ENCODE measurements at places on chromosomes 4 and X.
A peak's percentile ranks its signal among the peaks of the same experiment; 100 is the strongest.

GRCh38 chrX:41824551-41824950, 98.8 kb downstream of the CASK start:
- DNase-seq: peak; percentile 23

DNA sequence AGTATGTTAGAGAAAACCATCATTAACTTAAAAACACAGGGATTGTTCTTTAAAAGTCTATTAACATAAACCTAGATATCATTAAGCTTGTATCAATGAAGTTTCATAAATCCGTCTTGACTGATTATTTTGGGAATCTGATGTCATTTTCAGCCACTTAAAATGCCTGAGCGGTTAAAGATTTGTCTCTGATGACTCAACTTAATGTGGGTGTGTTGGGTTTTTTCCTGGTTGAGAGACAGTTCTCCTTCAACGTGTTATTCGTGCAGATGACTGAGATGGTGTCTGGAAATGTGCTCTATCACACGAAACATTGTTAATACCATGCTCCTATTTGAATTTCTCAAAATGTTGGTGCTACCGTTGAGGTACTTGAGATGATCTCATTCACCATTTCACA, 227.3 kb upstream of the TENM3 start:
- peak; percentile 13 for DNase-seq

DNA sequence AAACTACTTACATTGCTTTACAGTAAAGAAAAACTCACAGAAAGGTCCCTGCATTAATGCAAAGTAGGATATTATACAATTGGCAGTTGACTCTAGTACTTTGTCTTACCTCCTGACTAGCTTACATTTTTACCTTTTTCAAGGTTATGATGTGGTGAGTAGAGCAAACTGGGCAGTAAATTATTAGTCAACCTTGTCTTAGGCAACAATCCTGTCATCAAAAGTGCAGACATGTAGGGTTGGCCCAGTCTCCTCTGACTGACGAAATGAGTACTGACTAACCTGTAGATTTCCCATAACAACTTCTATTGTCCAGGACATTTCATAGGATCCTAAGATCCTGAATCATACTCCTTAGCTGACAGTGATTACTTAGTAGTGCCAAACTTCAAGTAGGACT, 142.0 kb upstream of the NUDT6 start:
- DNase-seq: no peak

- DNase-seq: no peak
Observed at GRCh38 chrX:140822861-140823260, 113.3 kb downstream of the LINC00632 start.

- DNase-seq: no peak
Observed at GRCh38 chrX:46588263-46588662, 14.7 kb downstream of the CHST7 start.

DNA sequence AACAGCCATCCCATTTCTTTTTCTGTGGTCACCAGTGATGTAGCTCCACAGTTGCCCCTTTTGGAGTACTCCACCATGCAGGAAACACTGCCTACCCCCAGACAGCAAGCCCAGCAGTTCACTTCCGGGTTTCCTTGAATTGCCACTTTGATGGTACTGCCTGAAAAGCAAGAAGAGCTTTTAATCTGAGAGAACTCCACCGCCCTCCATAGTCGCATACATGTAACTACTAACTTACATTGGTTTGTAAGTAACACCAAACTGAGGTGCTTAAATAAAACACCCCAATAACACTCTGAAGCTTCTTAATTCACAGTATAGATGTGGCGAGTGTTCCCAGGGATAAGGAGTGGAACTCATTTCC, 53.6 kb upstream of the HPSE start:
- no peak for DNase-seq

GRCh38 chr4:76219299-76220055, 5.9 kb upstream of the SCARB2 start:
- peak; percentile 72 for DNase-seq

DNA sequence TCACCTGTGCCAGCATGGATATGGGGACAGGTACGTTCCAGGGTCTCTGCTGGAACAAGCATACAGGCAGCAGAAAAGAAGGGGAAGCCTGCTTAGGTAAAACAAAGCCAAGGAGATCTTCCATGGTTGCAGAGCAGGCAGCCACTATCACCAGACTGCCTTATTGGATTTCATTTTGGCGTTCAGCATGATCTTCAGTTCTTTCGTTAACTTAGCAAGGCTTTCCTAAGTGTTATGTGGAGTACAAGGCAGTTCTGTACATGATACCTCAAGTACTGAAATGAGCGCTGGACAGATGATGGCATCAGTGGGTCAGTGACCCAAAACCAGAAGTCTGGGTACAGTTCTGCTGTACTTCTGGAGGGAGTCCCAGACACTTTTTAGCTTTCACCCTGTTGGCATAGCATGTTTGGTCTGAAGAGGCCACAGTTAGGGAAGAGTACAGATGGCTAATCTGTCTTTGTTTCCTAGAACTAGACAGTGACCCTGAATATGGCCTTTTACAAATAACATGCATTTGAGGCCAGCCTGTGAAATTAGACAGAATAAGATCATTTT, 8.9 kb downstream of the SMIM20 start:
- DNase-seq: no peak

GRCh38 chr4:25401066-25401465, 24.0 kb downstream of the ANAPC4 start:
- no peak for DNase-seq

DNA sequence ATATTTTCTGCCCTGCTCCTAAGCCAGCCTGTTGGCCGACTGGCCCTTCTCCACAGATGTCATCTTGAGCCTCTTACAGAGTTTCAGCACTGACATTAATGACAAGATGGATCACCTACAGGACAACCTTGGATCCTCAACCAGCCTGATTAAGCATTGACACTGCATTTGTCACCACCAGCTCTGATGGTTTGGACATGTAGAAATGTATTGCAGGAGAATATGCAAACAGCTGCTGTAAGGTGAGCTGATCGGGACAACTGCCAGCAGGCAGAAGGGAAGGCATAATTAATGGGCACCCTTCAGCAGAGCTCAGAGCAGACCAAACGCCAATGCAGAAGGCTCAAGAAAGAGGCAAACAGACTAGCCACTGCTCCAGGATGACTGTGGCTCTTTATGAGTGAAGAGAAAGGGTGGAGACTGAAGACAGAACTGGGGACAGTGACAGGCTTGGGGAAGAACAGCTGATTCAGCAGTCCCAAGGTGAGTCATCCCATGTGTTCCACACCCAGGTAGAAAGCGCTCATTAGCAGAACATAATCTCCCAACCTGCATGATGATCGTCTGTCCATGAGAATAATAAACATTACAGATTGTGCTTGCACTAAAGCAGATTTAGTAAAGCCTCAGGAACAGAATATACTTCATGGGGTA, 6.7 kb downstream of the CORIN start:
- no peak for DNase-seq

- no peak for DNase-seq
Observed at GRCh38 chrX:1261285-1261684, 7.3 kb upstream of the CSF2RA start.

DNA sequence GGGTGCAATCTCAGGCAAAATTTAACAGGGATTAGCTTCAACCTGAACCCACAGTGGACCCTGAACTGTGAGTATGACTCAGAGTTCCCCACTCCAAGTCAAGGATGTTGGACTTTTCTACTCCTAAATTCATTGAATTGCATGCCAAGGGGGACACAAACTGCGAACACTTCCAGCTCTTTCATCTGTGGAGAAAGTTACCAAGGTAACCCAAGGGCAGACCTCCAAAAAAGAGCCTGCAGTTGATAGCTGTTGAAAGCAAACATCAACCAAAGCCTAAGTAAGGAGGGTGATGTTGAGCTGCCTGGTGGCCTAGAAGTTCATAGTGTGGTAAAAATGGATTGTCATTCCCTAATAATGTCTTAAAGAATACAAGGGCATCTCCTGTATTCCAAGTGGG, 1242.9 kb downstream of the C4orf33 start:
- no peak for DNase-seq

DNA sequence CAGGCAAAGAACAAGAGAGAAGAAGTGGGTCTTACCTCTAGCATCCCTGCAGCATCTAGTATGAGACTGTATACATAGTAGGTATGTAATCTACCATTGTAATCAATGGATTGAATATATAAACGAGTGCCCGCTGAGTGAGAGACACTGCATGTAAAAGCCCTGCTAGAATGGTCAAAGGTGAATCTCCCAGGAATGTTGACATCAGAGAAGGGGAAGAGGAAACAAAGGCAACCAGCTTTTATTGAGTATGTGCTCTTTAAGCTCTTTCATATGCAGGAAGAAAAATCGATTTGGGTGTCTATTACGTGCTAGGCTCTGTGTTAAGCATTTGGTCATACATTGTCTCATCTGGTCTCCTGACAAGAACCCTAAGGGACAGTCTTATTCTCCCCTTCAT, 91.9 kb upstream of the KLHL13 start:
- no peak for DNase-seq

DNA sequence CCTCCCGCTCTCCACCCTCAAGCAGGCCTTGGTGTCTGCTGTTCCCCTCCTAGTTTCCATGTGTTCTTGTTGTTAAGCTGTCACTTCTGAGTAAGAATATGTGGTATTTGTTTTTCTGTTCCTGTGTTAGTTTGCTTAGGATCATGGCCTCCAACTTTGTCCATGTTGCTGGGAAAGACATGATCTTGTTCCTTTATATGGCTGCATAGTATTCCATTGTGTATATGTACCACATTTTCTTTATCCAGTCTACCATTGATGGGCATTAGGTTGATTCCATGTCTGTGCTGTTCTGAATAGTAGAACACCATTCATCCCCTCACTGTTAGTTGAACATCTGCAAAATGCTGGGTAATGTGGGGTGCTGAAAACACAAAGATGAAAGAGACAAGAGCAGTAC, 222.9 kb downstream of the PALLD start:
- no peak for DNase-seq

DNA sequence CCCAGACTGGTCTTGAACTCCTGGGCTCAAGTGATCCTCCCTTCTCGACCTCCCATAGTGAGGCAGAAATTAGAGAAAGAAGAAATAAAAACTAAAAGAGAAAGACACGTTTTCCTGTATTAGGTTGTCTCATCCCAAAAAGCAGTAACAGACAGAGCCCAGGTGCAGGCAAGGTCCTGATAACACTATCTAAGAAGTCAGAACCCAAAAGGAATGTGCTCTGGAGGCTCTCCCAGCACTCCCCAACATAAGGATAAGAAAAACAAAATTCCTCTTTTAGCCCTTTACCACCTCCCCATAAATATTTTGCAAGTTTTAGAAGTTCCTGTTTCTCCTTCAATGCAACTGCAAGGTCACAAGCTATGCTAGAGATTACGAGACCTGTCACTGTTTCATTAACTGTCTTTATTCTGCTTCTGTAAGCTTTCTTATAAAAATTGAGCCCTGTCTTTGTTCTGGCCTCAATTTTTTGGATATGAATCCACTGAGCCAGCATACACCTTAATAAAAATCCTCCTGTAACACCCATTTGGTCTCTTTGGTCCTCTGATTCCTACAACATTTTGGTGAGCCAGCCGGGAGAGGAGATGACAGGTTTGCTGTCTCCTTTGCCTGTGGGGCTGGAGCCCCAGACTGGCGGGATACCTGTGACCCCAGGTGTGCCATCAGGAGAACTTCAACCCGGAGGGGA, 25.9 kb downstream of the LIAS start:
- DNase-seq: no peak

GRCh38 chr4:44638091-44638490, 13.3 kb downstream of the YIPF7 start:
- no peak for DNase-seq

GRCh38 chrX:82756272-82756671, 751.8 kb upstream of the POU3F4 start:
- DNase-seq: no peak

DNA sequence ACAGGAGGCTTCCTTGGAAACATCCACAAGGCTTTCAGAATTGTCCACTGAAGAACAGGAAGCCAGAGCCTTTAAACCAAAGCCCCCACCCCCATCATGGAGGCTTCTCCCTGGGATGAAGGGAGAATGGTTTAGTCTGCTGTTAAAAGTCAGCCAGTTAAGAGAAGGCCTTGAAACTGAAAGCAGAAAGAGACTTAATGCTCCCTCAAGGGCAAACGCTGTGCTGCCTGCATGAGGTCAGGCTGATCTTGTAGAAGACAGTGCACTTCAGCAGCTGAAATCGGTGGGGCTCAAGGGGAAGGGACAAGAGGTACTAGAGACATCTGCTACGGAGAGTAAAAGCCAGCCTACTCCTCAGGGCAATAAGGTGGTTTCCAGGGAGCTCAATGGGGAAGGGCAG, 69.0 kb downstream of the HPRT1 start:
- no peak for DNase-seq

DNA sequence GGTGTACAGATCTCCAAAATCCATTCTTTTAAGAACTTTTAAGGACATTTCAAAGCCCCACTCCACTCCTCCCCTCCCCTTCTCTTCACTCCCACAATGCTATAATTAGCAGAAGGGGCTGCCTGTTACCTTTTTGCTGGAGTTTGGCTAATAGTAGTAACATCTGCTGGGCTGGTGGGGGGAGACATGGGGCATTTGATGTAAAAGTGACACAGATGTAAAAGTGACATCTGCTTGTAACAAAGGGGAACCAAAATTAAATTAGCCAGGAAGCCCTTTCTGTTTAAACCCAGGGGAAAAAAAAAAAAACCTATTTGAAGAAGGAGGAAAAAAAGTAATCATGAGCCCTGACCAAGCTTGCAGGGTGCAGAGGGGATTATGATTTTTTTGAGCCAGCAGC, 5.4 kb upstream of the PHOX2B start:
- no peak for DNase-seq

GRCh38 chr4:155042014-155042413, 166.4 kb upstream of the NPY2R start:
- no peak for DNase-seq

DNA sequence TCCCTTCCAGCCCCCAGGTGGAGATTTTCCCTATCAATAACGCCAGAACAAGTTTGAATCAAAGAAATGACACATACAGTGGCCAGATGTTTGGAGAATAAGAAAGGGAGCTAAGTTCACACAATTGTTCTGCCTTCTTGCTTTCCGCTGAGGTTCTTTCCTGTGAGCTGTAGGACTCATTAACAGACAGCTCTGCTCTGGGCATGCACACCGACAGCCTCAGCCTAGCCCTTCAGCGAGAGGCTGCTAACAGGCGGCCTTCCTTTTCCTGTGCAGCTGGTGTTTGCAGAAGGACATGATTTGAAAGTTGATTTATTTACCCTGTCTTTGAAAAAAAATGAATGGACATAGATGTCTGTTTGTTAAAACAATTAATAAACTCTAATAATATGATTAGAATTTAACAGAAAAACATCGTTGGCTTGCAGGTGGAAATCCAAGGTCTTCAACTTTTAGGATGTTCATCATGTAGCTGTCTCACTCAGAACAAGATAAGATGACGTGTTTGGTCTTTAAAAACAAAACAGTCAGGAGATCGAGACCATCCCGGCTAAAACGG, 183.3 kb downstream of the KDR start:
- DNase-seq: no peak

DNA sequence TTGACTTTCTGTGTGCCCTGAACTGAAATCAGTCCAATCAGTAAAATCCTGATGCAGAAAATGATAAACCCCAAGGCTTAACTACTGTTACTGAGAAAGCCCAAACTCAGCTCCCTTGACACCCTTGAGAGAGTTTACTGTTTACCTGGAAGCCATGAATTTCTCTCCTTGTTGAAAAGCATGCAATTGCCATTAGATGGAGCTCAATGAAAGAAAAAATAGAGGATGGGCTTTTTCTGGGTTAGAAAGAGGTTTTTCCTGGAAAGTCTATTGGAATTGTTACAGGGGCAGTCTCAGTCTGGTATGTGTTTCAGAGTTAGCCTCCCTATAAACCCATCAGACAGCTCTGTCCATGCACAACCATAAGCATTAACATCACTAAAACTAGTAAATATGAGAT, 66.4 kb upstream of the C4orf54 start:
- no peak for DNase-seq

- DNase-seq: no peak
Observed at GRCh38 chr4:13766761-13767540, 139.4 kb upstream of the BOD1L1 start.
